M059J (cell line): ENCODE measurements at places on chromosomes 16 and 17. TPM values are rescaled to one million over a fixed set of nuclear protein-coding genes. Genes with fewer than 3 reads are reported as not detected.

Gene CD300LB
- total RNA-seq: not detected in 2 replicates

Gene CDRT15
- not detected in 2 replicates for total RNA-seq

Gene IRX6
- not detected in 2 replicates for total RNA-seq

DNA sequence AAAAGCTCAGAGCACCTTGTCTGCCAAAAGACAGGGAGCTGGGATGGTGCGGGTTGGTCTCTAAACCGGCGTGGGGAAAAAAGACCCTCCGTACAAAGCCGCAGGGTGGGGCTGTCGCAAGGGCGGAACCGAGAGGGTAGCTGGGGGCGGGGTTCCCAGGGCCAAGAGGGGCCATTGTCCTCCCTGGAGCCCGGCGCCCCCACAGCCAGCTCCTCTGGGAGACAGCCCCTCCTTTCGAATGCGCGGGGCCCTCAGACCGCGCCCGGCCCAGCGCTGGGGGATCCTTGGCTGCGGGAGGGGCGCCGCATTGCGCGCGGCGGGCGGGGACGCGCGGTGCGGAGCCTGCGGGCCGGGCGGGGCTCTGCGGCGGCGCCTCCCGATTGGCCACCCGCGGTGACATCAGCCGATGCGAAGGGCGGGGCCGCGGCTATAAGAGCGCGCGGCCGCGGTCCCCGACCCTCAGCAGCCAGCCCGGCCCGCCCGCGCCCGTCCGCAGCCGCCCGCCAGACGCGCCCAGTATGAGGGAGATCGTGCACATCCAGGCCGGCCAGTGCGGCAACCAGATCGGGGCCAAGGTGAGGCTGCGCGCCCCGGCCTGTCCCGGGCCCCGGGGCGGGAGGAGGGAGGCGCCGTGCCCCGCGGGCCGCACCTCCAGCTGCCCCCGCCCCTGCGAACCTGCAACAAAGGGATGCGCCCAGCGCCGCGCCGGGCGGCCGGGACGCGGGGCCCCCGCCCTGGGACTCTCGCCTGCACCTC, at the start of gene TUBB3:
TSS of gene TUBB3 (plus strand) at position 459 of the 756 bp plus-strand sequence. CDS start at position 519, 60 bp downstream.
- peak; percentile 77 for DNase-seq

GRCh38 chr16:88941913-88942909, 34.8 kb downstream of the CBFA2T3 start:
- DNase-seq: no peak
